Stimulated activated CD8-positive, alpha-beta memory T cell treated with anti-CD3 and anti-CD28 coated beads, Interleukin-7, amount 100 ng/mL, for 48 hours (primary cell): ENCODE measurements at places on chromosomes 6 and 20.

DNA sequence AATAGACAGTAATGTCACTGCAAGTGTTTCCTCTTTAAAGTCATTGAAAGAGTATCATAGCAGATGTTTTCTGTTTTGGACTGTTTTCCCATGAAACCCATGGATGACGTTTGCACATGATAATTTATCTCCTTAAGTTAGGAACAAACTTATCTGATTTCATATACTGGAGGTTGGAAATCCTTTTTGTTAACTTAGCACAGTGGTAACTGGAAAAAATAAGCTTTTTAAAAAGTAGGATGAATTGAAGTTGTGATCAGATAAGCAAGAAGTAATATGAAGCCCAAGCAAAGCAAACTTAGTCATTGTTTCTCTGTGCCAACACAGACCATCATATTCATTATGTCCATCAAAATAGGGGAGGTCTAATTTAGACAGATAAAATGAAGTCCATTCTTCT, 61.6 kb downstream of the PLCB4 start:
- DNase-seq: no peak

DNA sequence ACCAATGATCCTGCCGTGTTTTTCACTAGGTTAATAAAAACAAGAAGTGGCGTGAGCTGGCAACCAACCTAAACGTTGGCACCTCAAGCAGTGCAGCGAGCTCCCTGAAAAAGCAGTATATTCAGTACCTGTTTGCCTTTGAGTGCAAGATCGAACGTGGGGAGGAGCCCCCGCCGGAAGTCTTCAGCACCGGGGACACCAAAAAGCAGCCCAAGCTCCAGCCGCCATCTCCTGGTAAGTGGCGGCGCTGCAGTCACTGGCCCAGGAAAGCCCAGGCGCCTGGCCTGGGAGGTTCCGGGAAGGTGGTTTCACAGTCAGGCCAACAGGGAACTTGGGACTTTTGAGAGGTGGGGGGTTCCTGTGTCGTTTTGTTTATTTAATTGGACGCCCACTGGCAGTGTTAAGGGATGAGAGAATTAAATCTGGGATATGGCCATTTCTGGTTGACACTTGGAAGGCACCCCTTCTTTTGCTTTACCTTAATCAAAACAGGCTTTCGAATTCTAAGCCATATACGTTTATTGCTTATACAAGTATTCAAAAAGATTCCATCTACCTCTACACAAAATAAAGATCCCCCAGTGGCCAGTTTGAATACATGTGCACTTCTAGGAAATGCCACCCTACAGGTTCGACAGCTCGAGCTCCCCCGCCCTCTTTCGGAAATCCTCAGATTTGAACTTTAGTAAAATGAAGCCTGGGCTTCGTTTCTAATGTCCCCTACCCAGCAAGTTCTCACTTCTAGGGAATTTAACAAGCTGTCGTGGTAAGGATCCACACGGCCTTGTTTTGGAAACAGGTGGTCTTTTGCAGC, 138.9 kb downstream of the TMEM242 start:
- DNase-seq: peak; percentile 38

GRCh38 chr6:143696664-143697000, 18.9 kb downstream of the PHACTR2 start:
- DNase-seq: no peak

- DNase-seq: no peak
Observed at GRCh38 chr6:149221774-149222070, 95.8 kb upstream of the TAB2 start.

GRCh38 chr6:158029668-158030230, 48.1 kb downstream of the SYNJ2 start:
- DNase-seq: no peak

- no peak for DNase-seq
Observed at GRCh38 chr6:138818496-138819194, 22.8 kb downstream of the ECT2L start.

DNA sequence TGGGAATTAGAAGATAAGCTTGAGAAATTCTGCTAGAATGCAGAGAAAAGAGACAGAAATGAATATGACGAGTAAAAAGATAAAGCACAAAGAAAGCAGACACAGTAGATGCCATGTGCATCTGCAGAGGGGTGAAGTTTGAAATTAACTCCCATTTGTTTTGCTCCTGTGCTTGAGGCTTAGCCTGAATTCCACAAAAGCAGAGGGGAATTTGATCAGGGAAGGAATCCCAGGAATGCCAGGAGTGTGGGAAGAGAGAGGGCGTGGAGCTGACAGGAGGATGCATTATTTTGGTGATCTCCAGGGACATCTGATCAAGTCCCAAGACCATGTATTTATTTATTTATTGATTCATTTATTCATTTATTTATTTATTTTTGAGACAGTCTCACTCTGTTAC, 55.6 kb downstream of the SLC22A1 start:
- DNase-seq: no peak

GRCh38 chr20:58408603-58409246, 19.7 kb downstream of the VAPB start:
- no peak for DNase-seq

DNA sequence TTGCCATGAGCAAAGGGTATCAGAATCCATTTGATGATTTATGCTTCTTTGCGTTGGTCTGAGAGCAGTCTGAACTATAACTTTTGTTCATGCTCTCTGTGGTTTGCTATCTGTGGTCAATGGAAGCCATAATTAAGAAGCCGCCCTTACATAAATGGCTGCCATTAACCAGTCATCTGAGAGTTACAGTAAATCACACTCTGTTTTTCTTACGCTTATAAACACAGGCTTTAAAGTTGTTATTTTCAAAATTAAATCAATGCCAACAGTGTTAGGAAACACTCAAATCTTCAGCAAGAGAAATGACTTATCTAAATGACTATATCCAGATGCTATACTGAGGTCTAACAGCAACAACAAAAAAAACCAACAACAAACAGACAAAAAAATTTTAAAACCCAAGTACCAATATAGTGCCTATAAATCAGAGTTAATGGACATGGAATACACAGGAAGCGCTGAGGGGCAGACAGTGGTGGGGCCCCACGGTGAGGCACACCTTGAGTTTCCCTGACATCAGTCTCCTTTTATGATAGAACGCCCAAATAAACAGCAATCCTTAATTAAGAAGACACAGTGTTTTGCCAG, 108.0 kb upstream of the C6orf118 start:
- no peak for DNase-seq

DNA sequence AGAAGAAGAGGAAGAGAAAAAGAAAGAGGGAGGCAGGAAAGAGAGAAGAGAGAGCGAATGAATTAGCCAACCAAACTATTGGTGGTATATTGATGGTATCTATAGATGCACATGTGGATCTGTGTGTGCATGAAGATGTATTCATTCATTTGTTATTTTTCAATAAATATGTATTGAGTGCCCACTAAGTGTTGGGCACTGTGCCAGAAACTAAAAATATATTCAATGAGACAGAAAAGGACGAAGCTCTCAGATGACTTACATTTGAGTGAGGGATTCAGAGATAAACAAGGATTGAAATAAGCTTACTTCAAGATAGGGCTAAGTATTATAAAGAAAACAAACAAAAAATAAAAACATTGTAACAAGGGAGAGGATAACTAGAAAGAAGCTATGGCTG, 154.9 kb downstream of the TSHZ2 start:
- DNase-seq: no peak

- DNase-seq: no peak
Observed at GRCh38 chr6:105784179-105784578, 302.0 kb upstream of the PRDM1 start.

DNA sequence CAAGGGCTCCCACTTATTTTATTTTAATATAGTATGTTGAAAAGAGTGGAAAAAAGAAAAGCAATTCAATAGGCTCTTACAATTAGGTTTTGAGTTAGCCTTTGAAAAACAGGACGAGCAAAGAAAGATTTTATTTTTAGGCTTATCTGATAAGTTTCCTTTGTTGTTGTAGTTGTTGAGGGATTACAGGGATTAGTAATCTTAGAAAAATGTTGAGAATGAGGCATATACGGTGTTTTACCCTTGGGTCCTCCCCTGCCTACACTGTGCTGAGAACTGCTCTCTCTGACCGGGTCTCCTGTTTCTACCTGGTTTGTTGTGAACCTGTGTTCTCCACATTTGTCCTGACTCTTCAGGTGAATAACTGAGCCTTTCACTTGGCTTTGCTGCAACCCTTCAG, 16.7 kb downstream of the TRAPPC3L start:
- no peak for DNase-seq

GRCh38 chr20:17443131-17443858, 87.9 kb downstream of the BFSP1 start:
- DNase-seq: no peak

GRCh38 chr20:59808729-59809381, 124.6 kb downstream of the SYCP2 start:
- no peak for DNase-seq

- DNase-seq: no peak
Observed at GRCh38 chr20:50368813-50369224, 141.4 kb upstream of the PTPN1 start.

DNA sequence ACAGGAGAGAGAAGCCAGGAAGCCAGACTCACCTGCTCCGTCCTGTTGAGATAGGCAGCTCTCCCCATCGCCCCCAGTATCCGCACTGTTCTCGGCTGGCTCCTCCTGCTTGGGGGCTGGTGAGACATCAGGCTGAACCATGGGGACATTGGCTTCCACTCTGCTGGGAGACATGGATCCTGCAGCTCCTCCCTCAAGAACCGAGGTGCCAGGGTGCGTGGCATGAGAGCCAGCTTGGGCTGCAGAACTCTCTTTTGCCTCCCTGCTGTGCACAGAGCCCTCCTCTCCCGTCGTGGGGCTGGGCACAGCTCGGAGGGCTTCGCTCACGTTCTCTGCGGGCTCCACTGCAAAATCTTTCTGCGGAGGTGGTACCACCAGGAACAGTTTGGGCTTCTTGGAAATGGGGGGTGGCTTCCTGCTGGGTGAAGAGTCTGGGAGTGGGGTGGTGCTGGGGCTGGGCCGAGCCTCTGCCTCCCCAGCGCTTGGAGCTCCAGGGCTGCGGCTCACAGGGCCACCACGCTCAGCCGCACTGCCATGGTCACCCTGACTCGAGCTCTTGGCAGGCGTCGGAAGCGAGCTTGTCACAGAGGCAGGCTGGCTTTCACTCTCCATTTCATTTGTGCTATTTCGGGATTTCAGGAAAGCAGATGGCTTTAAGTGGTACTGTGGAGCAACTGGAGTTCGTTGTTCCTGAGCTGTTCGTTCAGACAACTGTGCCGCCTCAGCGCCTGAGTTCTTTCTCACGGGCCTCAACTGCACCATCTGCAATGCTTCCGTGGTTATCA, 26.5 kb downstream of the HEBP2 start:
- no peak for DNase-seq

DNA sequence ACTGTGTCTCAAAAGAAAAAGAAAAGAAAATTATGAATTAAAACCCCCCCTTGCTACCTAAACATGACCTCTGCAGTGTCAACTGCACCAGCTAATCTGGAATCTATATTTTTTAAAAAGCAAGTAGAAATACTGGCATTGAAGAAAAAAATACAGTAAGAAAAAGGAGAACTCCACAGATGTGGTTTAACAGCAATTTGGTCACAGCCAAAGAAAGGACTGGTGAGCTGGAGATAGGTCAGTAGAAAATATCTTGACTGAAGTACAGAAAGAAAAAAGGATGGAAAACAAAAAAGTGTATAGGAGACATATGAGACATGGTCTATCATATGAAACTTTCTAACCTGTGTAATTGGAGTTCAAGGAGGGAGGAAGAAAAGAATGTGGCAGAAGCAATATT, 44.1 kb upstream of the ERVFRD-1 start:
- no peak for DNase-seq

GRCh38 chr6:9914951-9915350, 499.9 kb downstream of the TFAP2A start:
- DNase-seq: no peak

- no peak for DNase-seq
Observed at GRCh38 chr6:98986071-98986615, 38.4 kb upstream of the FBXL4 start.

DNA sequence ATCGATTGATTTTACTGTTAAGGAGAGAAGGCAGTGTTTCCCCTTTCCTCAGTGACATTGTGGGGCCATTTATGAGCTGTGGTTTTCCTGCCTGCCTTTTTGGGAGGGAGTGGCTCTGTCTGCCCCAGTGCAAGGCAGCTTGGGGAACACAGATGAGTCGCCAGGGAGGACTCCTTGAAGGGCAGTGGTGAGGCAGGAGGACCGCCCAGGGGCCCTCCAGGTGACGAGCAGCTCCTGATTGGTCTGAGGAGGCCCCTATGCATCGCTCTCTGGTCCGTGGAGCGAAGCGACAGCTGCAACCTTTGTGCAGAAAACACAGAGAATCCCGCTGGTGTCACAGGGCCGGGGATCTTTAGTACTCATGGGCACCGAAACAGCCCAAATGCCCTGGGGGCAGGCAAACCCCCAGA, 100.3 kb downstream of the TMEM242 start:
- no peak for DNase-seq

DNA sequence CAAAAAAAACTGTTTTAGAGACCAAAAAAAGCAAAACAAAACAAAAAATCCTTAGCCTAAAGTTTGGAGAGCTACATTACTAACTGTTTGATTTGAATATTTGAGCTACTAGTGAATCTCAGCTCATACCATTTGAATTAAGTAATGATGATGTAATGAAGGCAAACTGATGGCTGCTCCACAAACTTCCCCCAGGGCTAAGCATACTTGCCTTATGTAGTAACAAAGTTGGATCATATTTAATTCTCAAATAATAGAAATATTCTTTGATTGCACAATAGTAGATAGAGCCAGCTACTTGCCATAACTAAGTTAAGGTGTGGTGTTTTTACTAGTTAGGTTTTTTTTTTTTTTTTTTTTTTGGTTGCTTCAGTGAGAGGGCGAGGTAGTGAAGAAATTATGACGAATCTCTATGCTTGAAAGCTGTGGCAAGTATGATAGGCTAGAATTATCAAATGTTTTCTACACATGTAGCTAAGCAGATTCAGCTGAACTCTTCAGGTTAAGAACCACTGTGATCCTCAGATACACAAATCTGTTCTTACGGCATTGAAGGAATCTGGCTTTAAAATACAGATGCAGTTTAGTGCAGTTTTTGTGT, 2.9 kb downstream of the RAB32 start:
- DNase-seq: no peak

- no peak for DNase-seq
Observed at GRCh38 chr6:169960521-169960885, 209.1 kb downstream of the ERMARD start.

- DNase-seq: no peak
Observed at GRCh38 chr6:14673201-14673600, 555.6 kb downstream of the CD83 start.

DNA sequence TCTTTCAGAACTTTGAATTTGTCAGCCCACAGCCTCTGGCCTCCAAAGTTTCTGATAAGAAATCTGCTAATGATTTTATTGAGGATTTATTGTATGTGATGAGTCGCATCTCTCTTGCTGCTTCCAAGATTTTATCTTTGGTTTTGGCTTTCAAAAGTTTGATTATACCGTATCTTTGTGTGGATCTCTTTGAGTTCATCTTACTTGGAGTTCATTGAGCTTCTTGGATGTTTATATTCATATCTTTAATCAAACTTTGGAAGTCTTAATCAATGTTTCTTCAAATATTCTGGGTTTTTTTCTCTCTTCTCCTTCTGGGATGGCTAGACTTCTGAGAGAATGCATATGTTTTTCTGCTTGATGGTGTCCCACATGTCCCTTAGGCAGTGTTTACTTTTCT, 3.3 kb upstream of the ASIP start:
- DNase-seq: no peak
